Ovary (tissue), 10 donors: ENCODE measurements at places on chromosomes 2 and 18.

DNA sequence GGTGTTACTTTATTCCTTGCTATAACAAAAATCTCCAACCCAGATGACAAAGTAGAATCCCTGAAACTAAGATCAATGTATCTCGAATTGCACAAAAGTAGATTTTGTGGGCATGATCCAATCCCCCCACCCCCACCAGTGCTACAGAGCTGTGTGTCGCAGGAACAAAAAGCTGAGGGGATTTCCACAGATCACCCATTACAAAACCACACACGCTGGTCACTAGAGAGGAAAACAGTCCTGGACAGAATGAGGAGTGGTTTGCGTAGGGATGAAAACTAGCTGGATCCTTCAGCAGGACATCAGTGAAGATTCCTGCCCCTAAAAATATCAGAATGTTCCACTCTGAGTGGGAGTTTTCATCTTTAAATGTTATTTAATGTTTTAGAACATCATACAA lies 165.3 kb upstream of the STK17B start:
- H3K36me3 ChIP-seq: no peaks in the 10 kb centered on the region
- no peaks in the 10 kb centered on the region for H3K27me3 ChIP-seq
- DNase-seq: no peak
- no peak overlapping the region for H3K27ac ChIP-seq

GRCh38 chr2:106274668-106275067 lies 80.6 kb upstream of the UXS1 start:
- H3K36me3 ChIP-seq: no peaks in the 10 kb centered on the region
- peaks cover 2% of the 10 kb centered on the region for H3K4me1 ChIP-seq
- H3K27me3 ChIP-seq: no peaks in the 10 kb centered on the region
- no peak overlapping the region for H3K27ac ChIP-seq
- DNase-seq: no peak

DNA sequence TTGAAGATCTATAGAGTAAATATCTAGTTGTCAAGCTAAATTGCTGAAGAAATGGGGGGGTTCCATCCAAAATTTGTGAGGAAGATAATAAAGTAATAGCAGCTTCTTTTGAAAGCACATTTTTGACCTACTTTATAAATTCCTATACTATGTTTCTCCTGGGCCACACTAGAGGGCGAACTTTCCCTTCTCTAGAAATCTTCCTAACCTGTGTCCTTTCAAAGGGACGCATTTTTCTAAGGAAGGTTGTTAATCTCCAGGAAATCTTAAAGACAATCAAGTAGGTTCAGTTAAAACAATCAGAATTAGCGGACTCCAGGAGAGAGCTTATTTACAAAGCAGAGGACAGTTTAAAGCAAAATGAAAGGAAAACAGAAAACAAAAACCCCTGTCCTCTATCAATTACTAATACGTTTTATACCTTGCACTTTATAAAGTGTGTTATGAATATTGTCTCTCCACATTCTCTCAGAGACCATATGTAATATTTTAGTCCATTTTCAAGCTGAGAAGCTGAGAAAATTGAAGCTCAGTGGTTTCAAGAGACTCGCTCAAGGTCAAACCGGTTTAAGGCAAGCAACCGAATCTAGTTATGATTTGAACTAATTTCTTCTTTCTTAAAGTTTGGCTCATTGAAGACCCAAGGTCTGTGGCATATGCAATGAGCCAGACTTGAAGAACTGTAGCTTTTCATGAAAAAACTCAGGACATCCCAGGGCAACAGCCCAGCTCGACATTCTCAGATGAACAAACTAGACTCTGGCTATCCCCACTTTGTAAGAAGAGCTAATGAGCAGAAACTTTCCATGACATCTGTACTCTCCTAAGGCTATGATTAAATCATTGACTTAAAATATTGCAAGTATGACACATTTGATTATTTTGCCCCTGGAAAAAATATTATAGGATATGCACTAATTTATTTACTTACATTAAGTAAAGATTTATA lies 273.6 kb downstream of the PAX3 start:
- no peaks in the 10 kb centered on the region for H3K4me1 ChIP-seq
- no peak overlapping the region for H3K27ac ChIP-seq
- DNase-seq: no peak

GRCh38 chr2:7203056-7203467 lies 285.9 kb downstream of the RNF144A start:
- H3K4me3 ChIP-seq: no peak overlapping the region
- H3K36me3 ChIP-seq: no peaks in the 10 kb centered on the region
- H3K4me1 ChIP-seq: no peaks in the 10 kb centered on the region
- no peak overlapping the region for H3K27ac ChIP-seq
- DNase-seq: peak; percentile 25
- H3K27me3 ChIP-seq: no peaks in the 10 kb centered on the region

DNA sequence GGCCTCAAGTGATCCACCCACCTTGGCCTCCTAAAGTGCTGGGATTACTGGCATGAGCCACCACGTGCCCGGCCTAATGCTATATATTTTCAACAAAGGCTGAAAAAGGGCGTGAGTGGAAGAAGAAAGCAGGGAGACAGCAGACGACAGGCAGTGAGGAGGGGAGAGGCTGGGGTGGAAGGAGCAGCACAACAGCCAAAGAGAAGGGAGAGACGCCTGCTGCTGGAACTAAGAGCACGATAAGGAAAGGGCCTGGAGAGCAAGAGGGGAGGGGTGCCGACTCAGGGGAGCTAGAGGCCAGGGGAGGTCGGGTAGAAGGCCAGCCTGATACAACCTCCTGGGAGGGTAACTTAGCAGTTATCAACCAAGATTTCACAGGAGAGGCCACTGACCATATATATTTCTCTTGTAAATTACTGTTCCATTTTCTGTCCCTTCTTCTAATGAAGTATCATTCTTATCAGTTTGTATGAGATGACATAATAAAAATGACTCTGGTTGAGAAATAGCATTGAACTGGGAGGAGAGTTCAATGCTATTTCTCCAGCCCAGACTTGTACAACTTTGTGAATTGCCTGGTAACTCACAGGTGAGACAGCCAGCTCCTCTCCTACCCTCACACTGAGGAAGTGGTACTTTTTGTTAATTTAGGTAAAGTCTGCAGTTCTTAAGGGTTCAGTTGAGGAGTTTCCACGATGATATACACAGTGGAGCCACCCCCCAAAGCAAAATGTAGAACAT lies 5.8 kb upstream of the RNU4ATAC start:
- no peak for DNase-seq
- H3K27ac ChIP-seq: no peak overlapping the region
- H3K27me3 ChIP-seq: no peaks in the 10 kb centered on the region
- no peak overlapping the region for H3K4me3 ChIP-seq
- no peaks in the 10 kb centered on the region for H3K36me3 ChIP-seq

DNA sequence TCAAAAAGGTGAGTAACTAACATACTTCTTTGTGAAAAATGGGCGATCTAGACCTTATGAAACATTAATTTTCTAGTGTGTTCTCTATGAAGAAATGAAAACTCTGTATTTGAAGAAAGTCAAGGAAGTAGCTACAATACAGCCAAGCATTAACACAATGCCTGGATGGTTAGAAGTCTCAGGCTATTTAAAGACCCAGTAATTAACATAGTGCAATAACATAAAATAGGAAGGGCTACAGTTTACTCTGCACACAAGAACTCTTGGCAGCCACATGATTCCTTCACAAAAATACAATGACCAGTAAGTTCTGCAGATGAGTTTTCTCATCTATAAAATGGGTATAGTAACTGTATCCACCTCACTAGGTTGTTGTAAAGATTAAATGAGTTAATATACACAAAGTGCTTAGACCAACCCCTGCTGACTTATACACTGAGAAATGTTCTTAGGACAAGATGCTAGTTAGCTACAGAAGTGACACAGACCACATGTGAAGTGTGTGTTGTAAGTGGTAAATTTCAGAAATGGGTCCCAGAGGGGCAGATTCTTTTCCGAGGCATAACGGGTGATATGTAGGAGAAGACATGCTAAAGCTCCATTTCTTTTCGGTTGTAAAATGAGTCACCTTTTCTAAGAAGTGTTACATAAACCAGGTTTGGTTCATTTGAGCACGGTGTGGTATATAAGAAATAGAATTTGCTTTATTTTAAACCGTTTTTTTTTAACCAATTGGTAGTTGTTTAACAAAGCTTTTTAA lies 61.8 kb downstream of the CXCR4 start:
- no peaks in the 10 kb centered on the region for H3K27me3 ChIP-seq

DNA sequence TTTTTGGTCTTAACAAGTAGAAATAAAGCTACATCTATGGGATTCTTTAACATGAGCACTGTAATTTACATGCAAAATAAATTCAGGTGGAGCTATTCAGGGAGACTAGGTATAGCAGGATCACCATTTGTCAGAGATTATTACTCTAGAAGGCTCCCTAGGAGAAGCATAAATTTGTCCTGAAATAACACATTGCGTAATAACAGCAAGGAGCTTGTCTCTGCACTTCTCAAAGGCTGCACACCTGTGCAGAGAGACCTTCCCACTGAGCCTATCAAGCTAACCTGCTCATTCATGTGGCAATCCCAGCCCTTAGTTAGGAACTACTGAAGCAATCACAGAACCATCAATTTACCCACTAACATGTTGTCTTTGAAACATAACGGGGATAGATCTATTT lies 437.4 kb upstream of the MC4R start:
- no peak for DNase-seq
- no peak overlapping the region for H3K27ac ChIP-seq
- H3K36me3 ChIP-seq: no peaks in the 10 kb centered on the region
- no peak overlapping the region for H3K4me3 ChIP-seq

DNA sequence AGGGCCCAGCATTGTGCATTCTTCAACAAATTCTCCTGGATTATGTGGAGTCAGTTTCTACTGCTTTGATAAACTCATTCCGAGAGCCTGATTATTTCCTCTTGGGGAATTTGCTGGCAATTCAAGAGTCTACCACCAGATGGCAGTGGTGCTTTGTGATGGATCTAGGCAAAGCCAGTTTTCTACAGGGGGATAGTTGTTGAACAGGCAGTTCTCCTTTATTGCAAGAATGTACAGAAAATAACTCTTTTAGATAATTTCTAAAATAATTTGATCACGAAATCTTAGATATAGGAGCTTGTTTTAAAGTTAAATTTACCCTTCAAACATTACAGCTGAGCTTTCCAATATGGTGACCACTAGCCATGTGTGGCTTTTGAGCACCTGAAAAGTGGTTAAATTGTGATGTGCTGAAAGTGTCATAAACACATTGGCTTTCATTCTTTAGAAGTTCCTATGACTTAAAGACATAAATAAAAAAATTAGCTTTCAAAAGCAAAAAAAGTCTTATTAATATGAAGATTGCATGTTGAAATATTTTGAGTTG lies 66.7 kb upstream of the HAAO start:
- no peaks in the 10 kb centered on the region for H3K27me3 ChIP-seq
- H3K4me3 ChIP-seq: no peak overlapping the region
- H3K36me3 ChIP-seq: no peaks in the 10 kb centered on the region
- H3K4me1 ChIP-seq: peaks cover 7% of the 10 kb centered on the region
- H3K27ac ChIP-seq: no peak overlapping the region

GRCh38 chr2:71687412-71687811 lies 234.1 kb downstream of the DYSF start:
- no peak for DNase-seq
- no peaks in the 10 kb centered on the region for H3K4me1 ChIP-seq
- H3K4me3 ChIP-seq: no peak overlapping the region
- no peaks in the 10 kb centered on the region for H3K27me3 ChIP-seq

GRCh38 chr18:7940971-7941370 lies 373.9 kb downstream of the PTPRM start:
- no peak overlapping the region for H3K4me3 ChIP-seq
- no peak for DNase-seq
- no peak overlapping the region for H3K27ac ChIP-seq
- no peaks in the 10 kb centered on the region for H3K36me3 ChIP-seq
- no peaks in the 10 kb centered on the region for H3K4me1 ChIP-seq
- no peaks in the 10 kb centered on the region for H3K27me3 ChIP-seq

- H3K4me1 ChIP-seq: peaks cover 6% of the 10 kb centered on the region
- H3K27me3 ChIP-seq: no peaks in the 10 kb centered on the region
- peak; percentile 45 for DNase-seq
- H3K27ac ChIP-seq: no peak overlapping the region
- peak overlapping the region; percentile 6 for H3K4me3 ChIP-seq
Measured at GRCh38 chr2:121974897-121975661, 219.6 kb downstream of the TSN start.

DNA sequence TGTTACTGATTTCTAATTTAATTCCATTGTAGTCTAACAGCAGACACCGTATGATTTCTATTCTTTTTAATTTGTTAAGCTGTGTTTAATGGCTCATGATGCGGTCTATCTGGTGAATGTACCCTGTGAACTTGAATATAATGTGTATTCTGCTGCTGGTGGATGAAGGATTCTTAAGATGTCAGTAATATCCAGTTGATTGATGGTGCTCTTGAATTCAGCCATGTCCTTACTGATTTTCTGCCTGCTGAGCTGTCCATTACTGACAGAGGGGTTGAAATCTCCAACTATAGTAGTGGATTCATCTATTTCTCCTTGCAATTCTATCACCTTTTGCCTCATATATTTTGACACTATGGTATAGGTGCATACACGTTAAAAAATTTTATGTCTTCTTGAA lies 373.3 kb upstream of the RAB12 start:
- no peaks in the 10 kb centered on the region for H3K36me3 ChIP-seq
- DNase-seq: no peak
- no peak overlapping the region for H3K4me3 ChIP-seq

GRCh38 chr2:67694445-67694844 lies 297.3 kb downstream of the ETAA1 start:
- no peaks in the 10 kb centered on the region for H3K36me3 ChIP-seq
- no peak overlapping the region for H3K27ac ChIP-seq
- H3K4me1 ChIP-seq: no peaks in the 10 kb centered on the region
- no peak for DNase-seq

- no peaks in the 10 kb centered on the region for H3K36me3 ChIP-seq
- no peak for DNase-seq
- no peak overlapping the region for H3K4me3 ChIP-seq
Measured at GRCh38 chr2:17791121-17791816, 25.0 kb upstream of the MSGN1 start.

DNA sequence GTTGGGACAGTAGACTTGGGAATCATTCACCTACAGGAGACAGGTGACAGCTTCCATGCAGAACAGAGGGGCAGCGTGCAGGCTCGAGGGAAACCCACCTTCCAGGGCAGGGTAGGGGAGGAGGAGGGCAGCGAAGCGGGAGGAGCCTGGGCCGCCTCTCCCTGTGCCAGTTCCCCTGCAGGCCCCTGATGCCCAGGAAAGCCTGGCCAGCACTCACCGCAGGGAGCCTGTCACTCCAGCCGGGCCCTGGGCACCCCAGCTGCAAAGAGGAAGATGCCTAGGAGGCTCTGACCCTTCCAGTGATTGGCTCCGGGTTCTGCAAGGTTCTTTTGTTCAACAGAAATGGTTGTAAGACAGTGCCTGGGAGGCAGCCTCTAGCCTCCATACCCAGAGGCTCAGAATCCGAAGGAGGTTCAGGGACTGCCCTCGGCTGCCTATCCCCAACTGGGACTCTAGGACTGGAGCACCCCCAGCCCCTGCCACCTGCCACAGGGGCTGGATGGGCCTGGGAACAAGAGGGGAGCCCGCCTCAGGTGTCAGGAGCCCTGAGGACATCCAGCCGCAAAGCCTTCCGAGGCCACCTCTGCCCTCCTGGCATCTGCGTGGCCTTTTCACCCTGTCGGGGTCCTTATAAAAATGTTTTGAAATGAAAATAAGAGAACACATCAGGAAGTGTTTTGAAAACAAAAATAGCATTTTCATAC lies 103.2 kb downstream of the PTGR3 start:
- no peak overlapping the region for H3K4me3 ChIP-seq
- H3K4me1 ChIP-seq: no peaks in the 10 kb centered on the region
- H3K27ac ChIP-seq: no peak overlapping the region
- no peaks in the 10 kb centered on the region for H3K27me3 ChIP-seq
- no peaks in the 10 kb centered on the region for H3K36me3 ChIP-seq
